A549 treated with DMSO at 1 μM for 4 hours (cell line): ENCODE measurements at places on chromosomes 6 and 20. TPM values are rescaled to one million over a fixed set of nuclear protein-coding genes. Genes with fewer than 3 reads are reported as not detected.

Gene IRAK1BP1
- total RNA-seq = 0.52 to 1.1 TPM (median 0.74 TPM) in 5 replicates

Gene OR12D3
- not detected in 5 replicates for total RNA-seq

Gene CEP85L
- total RNA-seq = 1.5 to 2.9 TPM (median 2.5 TPM) in 5 replicates

Gene LST1
- 0.20 to 0.26 TPM in 2 of 5 replicates, not detected in the others for total RNA-seq

Gene FOXF2
- total RNA-seq = 18.6 to 24.9 TPM (median 22.4 TPM) in 5 replicates

Gene CTAGE9
- total RNA-seq = not detected in 5 replicates

Gene SGK2
- 5.4 to 7.2 TPM (median 7.2 TPM) in 5 replicates for total RNA-seq

Gene UBE2V1
- 112 to 149 TPM (median 124 TPM) in 5 replicates for total RNA-seq

Gene KIZ
- total RNA-seq = 4.5 to 5.9 TPM (median 5.4 TPM) in 5 replicates

Gene CLDN20
- total RNA-seq = not detected in 5 replicates

Gene C6orf15
- not detected in 5 replicates for total RNA-seq

Gene TBPL1
- total RNA-seq = 19.6 to 33.1 TPM (median 29.4 TPM) in 5 replicates

Gene SAPCD1
- 3.0 to 5.0 TPM (median 3.3 TPM) in 5 replicates for total RNA-seq

Gene DYNLRB1
- 215 to 238 TPM (median 224 TPM) in 5 replicates for total RNA-seq

Gene ATP9A
- total RNA-seq = 13.0 to 17.1 TPM (median 16.5 TPM) in 5 replicates

Gene RBCK1
- total RNA-seq = 109 to 151 TPM (median 138 TPM) in 5 replicates

Gene WASF1
- total RNA-seq = 8.8 to 13.8 TPM (median 12.7 TPM) in 5 replicates

Gene RREB1
- total RNA-seq = 8.0 to 9.5 TPM (median 8.5 TPM) in 5 replicates

Gene GPX6
- total RNA-seq = not detected in 5 replicates

Gene EPPIN
- total RNA-seq = not detected in 5 replicates

Gene FAM217A
- not detected in 5 replicates for total RNA-seq

Gene FILIP1
- total RNA-seq = 0.17 to 0.48 TPM (median 0.37 TPM) in 5 replicates

Gene SLC2A10
- total RNA-seq = not detected in 5 replicates

Gene DPPA5
- not detected in 5 replicates for total RNA-seq

Gene HLA-DOA
- not detected in 5 replicates for total RNA-seq

Gene MRPL2
- 50.9 to 60.3 TPM (median 57.7 TPM) in 5 replicates for total RNA-seq

Gene MTG2
- 37.3 to 39.4 TPM (median 38.0 TPM) in 5 replicates for total RNA-seq

Gene DDX43
- not detected in 5 replicates for total RNA-seq

Gene WFDC10B
- total RNA-seq = not detected in 5 replicates

Gene SLC32A1
- total RNA-seq = not detected in 5 replicates

Gene SIM1
- total RNA-seq = not detected in 5 replicates

Gene EIF6
- 362 to 409 TPM (median 372 TPM) in 5 replicates for total RNA-seq

Gene FRK
- 1.5 to 2.1 TPM (median 1.8 TPM) in 5 replicates for total RNA-seq

Gene FNDC1
- total RNA-seq = 0.08 to 0.21 TPM (median 0.14 TPM) in 5 replicates

Gene PKHD1
- total RNA-seq = not detected in 5 replicates

Gene DCBLD1
- 26.2 to 36.5 TPM (median 30.9 TPM) in 5 replicates for total RNA-seq

Gene DUSP15
- 0.61 to 1.5 TPM (median 0.91 TPM) in 5 replicates for total RNA-seq

Gene SLC16A10
- total RNA-seq = 0.28 to 0.54 TPM (median 0.46 TPM) in 5 replicates

Gene ULBP1
- total RNA-seq = 0.84 to 1.1 TPM (median 1.0 TPM) in 5 replicates

Gene ABHD16B
- 0.05 TPM in 1 of 5 replicates, not detected in the others for total RNA-seq

Gene CCNC
- 28.2 to 37.1 TPM (median 35.6 TPM) in 5 replicates for total RNA-seq

Gene EYA4
- 9.3 to 13.7 TPM (median 12.8 TPM) in 5 replicates for total RNA-seq

Gene E2F3
- total RNA-seq = 14.1 to 16.1 TPM (median 14.9 TPM) in 5 replicates

Gene ARFGEF3
- total RNA-seq = 0.57 to 0.77 TPM (median 0.67 TPM) in 5 replicates

Gene FAM229B
- 5.2 to 9.3 TPM (median 9.2 TPM) in 5 replicates for total RNA-seq

Gene RIMS4
- 1.2 to 1.9 TPM (median 1.6 TPM) in 5 replicates for total RNA-seq

Gene DNAH8
- total RNA-seq = not detected in 5 replicates

Gene GDAP1L1
- not detected in 5 replicates for total RNA-seq

Gene IP6K3
- 0.06 to 0.15 TPM (median 0.09 TPM) in 5 replicates for total RNA-seq

Gene MCHR2
- total RNA-seq = not detected in 5 replicates

Gene ADAT2
- 3.2 to 4.8 TPM (median 4.0 TPM) in 5 replicates for total RNA-seq

Gene ADGB
- not detected in 5 replicates for total RNA-seq

Gene SLPI
- 9.1 to 13.4 TPM (median 11.7 TPM) in 5 replicates for total RNA-seq

Gene GPANK1
- 10.7 to 15.4 TPM (median 12.2 TPM) in 5 replicates for total RNA-seq

Gene ERVFRD-1
- total RNA-seq = not detected in 5 replicates
